ENCODE measurements at places on chromosomes 7 and 10.
A peak's percentile ranks its signal among the peaks of the same experiment; 100 is the strongest.

GRCh38 chr7:102832674-102833073 is 80.1 kb upstream of the LRRC17 start:
- no peak for DNase-seq

DNA sequence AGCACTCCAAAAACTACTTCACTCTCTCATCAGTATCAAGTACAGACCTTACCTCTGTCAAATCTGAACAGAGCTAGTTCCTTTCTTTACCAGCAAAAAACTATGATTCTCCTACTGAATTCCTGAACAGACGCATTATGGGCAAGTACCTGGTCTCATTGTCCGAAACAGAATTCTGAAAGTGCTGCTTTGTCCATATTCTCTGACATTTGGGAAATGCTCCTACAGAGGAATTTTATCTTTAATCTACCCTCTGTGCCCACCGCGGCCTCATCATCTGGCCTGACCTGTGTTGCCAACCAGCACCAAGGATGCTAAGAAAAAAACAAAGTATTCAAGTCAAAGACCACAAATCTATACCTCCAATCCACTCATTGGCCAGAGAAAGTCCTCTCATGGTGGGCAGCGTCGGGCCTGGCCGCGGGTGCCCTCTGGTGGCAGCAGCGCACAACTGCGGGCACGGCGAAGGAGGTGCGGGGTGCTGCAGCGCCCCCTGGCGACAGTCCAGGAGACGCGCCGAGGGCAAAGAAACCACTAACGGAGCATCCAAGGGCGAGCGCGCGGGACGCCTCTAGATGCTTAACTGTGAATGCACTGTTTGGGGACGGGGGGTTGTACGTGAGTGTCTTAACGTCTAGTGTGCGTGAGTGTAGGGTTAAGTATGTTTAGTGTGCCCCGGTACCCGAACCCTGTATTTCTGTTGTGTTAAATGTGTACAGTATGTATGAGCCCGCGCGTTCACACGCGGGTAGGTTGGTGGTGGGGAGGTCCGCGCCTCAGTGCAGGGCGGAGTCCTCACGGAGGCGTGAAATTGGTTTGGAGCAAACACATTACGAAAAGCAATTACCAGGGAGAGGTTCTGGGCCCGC is 5.0 kb upstream of the GBX1 start:
- DNase-seq: peak; percentile 84

GRCh38 chr10:34254596-34254995 is 560.5 kb downstream of the PARD3 start:
- DNase-seq: no peak

DNA sequence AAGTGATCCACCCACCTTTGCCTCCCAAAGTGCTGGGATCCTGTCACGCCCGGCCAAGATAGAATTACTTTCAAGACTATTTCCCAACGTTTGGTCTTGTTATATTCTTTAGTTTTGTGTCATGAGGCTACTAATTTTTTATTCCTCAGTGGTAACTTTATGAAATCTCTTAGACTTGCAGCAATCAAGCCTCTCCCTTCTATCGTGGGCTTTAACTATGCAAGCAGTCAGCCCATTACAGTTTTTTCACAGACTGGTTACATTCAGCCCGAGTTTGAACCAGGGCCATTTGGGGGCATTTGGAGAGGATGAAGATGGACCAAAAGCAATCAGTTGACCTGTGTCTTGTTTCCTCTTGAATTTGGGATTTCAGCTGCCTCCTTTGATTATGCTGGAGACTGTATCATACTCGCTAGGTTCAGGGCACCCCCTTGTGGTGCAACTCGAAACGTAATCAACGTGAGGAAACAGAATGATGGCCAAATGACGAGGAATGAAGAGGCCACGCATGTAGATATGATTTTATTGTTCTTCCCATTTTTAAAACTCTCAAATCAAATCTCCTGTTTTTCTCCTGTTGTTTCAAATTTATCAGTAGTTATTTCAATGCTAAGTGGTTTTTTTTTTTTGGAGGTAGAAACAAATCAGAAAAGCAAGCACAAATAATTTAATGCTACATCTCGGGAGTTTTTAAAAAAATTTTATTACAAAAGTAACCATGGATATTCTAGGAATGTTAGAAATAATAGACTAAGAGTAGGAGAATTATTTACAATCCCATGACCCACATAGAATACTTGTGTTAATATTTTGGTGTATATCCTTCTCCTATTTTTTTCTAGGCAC is 151.6 kb downstream of the KIAA1217 start:
- peak; percentile 74 for DNase-seq

DNA sequence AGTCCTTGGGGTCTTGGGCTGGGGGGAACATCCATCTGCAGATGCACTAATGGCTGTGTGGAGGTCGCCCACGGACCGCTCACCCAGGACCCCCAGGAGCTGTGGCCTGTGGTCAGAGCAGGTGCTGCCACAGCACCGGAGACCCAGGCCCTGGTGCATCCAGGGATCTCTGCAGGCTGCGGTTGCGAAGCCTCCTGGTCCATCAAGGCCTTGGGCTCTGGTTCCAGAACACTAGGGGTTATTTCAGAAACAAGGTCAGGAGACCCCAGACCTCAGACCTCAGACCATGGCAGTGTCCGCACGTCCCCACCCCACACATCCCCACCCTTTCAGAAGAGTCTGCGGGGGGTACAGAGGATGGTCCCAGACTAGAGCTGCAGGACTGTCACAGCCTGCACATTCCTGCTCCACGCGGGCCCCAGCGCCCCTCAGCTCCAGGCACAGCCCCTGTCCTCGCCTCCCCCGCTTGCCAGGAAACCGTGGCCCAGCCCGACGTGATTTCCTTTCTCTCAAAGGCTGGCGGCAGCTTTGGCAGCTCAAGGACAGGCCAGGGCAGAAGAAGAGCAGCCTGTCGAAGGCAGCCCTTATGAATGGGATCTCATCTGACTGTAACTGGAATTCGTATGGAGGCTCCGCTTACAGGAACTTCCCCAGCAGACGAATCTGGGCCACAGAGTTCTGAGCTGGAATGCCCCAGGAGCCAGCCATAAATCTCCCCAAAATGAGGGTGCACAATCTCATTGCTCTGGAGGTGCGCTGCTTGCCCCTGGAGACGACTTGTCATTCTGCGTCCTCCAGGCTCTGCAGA is 136.2 kb upstream of the RET start:
- DNase-seq: no peak

GRCh38 chr7:149257146-149257545 is 4.8 kb upstream of the ZNF783 start:
- no peak for DNase-seq

DNA sequence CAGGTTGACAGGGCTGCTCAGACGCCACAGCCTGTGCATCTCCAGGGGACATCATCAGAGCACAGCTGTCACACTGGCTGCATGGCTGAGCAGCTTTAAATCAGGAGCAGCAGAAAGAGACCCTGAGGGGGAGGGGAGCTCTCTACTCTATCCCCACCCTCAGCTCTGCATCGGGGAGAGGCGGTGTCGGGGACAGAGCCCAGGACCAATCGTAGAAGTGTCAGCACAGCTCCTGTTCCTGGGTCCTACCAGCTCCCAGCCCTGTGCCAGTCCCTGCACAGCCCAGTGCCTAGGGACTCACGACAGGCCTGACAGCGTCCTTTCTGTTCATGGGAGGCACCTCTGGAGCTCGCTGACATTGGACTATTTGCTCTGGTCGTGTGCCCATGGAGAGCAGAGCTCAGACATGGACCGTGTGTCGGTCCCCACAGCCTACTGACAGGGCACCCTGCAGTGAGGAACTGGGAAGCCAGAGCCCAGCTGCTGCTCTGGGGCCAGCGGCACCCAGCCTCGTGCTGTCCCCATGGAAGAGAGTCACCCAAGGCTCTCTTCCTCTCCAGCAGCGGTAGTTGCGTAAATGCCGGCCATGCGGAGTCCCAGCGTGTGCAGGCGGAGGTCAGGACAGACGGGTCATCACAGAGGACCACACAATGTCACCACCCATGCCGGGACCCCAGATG is 20.4 kb upstream of the ANTXRL start:
- no peak for DNase-seq

- no peak for DNase-seq
Measured at GRCh38 chr7:32858648-32859047, 32.9 kb downstream of the KBTBD2 start.

DNA sequence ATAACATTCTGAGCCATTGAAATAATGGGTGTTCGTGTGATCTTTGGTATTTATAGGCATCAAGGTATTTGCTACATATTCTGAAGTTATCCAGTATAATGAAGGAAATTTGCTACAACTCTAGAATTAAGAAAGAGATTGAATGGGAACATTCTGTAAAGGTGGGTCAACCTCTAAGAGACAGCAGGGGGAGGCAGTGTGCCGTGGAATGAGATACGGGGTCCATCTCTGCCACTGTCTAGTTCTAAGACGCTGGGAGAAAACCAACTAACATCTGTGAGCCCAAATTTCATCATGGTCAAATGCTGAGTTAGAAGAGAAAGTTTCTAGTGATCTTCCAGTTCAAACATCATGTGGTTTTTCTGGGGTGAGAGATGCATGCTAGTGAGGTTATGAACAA is 368.9 kb downstream of the SORCS1 start:
- peak; percentile 65 for DNase-seq

DNA sequence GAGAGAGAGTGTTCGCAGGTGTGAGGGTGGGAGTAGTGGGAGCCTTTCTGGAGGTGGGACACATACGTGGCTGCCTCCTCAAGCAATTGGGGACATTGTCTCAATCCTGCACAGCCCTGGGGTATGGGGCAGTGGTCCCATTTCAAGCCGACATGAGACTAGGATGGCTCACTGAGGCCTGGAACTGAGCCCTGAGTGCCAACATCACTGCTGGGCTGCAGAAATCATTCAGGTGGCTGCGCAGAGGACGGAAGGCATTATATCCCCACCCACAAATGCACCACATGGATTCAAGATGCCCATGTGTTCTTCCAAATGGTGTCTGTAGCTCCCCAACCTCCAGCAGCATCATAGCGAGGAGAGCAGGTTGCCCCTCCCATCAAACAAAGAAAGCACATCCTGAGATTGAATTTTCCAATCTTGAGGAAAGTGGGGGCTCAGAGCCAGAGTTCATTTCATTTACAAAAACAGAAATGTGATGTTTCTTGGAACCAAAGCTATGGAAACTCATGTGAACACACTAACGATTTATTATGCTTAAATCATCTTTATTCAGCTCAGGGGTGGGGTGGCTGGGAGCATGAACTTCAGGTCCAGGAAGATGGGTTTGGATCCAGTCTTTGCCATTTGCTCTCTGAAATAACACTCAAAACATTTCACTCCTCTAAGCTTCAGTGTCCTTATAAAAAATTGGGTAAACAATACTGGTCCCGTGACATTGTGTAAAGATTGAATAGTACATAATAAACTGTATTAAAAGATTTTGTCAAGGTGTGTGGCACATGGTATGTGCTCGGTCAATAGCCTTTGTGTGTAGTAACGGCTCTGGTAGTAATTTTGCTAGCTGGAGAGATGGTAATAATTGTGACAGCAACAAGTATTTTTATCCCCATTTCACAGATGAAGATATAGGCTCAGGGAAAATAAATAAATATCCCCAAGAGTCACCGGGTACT is 4.6 kb downstream of the SFTPA2 start:
- DNase-seq: no peak

GRCh38 chr7:116546916-116547315 is 22.1 kb downstream of the CAV1 start:
- no peak for DNase-seq

- no peak for DNase-seq
Measured at GRCh38 chr10:58641095-58641531, 128.4 kb downstream of the BICC1 start.

DNA sequence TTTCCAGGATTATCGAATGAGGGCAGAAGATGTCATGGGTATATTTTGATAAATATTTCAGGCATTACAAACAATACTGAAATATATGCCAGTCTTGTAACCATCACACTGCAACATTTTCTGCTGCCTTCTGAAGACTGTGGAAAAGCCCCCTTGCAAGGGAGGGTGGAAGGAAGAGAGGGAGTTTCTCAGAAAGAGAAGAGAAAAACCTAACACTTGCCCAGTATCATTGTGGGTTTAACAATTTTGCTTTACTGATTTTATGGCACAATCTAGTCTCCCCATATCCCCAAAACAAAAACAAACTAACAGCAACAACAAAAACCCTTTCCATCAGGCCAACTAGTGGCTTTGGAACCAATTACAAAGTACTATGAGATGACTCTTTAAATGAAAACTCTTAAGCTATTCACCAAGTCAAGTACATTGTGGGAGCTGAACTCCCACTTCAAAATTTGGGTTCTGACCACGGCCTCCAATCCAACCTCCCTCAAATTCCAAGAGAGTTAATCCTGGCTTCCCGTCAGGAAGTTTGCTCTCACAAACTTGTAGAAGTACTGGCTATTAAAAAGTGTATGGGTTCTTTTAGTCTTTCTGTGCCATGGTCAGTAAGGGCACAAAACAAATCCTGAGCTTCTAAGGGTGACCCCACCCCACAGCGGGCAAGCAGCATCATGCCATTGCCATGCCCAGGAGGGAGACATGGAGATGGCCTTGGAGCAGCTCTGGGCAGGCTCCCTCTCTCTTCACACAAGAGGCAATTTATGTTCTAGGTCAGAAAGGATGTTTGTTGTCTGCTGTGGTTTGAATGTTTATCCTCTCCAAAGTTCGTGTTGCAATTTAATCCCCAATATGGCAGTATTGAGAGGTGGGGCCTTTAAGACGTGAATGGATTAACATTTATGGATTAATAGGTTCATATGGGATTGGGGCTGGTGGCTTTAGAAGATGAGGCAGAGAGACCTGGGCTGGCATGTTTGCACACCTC is 96.3 kb downstream of the JAZF1 start:
- no peak for DNase-seq

GRCh38 chr7:64881461-64882287 is 21.4 kb upstream of the ZNF273 start:
- DNase-seq: no peak

DNA sequence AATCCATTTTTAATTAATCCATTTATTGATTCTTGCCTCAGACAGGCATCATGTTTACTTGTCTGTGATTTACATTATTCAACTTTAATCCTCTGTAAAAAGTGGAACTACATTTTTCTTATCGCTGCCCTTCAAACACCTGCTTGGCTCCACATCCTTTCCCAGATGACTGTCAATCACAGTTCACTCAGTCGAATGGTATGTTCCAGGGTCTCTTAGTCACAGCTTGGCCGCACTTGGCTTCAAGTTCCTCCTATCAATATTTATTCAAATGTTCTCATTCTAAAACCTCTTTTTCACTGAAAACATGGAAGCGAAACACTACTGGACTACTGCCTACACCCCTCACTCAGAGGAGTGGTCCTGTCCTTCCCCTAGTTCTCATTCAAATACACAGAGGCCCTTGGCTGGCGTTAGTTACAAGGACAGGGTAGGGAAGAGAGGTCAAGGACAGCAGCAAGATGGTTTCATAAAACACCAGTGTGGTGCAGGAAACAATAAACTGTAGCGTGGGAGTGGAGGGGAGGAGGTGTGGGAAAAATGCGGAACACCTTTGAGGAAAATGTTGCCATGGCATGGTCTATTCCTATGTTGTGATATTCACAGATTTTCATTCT is 143.2 kb downstream of the USP6NL start:
- DNase-seq: no peak

- DNase-seq: no peak
Measured at GRCh38 chr10:60732807-60733516, 45.3 kb upstream of the CDK1 start.

- no peak for DNase-seq
Measured at GRCh38 chr10:67098461-67098860, 172.6 kb downstream of the LRRTM3 start.
